ENCODE measurements at places on chromosomes 1 and 21.

DNA sequence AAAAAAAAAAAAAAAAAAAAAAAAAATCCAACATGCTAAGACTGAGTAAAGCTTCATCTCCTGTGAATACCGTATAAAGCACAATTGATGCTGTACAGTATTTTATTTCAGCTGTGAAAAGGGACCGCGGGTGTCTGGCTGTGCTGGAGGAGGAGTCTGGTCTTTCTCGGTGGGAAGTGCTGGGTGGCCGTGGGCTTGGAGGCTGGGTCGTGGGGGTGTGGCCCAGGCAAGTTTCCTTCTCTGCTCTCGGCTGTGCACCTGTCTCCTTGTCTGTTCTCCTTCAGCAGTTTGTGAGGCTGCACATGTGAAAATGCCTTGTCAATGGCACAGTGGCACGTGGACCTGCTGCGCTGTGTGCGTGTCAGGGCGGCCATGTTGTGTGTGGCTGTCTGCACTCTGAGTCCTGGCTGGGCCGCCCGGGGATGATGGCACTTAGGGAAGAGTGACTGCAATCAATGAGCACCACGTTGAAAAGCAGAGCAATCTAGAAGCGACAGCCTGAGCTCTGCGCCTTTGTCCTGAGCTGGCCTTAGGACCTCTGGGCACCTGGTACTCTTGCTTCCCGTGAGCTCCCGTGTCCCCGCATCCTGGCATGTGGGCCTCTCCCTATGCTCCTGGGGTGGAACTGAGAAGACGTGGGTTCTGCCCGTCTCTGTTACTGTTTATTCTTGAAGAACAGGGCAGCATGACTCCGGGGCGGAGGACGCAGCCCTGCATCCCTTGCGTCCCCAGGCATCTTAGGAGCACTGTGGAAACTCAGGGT, 14.5 kb downstream of the AGPAT3 start:
- no peak for DNase-seq

DNA sequence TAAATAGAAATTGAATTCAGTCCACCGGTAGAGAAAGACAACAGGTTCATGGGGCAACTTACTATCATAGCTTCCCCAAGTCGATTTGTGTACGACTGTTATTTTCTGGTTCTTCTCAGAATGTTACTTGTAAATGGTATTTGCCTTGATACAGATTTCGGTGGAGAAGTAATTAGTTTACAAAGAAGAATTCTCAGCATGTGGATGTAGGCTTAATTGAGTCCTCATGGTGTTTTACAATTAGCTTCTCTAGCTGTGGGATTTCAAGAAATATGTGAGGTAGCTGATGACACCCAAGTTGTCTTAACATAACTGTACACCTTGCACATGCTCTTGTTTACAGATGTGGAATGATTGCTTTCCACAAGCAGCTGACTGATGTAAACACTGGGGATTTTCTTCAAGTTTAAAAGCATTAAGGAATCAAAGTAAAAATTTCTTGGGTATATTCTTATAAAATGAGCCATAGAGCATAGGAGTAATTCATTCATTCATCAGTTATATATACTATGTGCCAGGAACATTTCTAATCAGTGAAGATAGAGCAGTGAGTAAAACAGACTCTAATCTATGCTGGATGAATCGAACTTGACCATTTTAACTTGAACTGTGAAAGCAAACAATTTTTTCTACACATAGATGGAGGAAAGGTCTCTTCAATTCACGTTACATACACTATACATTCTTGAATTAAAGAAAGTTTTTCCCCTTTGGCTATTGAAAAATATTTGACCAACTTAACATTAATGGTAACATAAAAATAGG, 1.4 kb downstream of the MACO1 start:
- DNase-seq: no peak

DNA sequence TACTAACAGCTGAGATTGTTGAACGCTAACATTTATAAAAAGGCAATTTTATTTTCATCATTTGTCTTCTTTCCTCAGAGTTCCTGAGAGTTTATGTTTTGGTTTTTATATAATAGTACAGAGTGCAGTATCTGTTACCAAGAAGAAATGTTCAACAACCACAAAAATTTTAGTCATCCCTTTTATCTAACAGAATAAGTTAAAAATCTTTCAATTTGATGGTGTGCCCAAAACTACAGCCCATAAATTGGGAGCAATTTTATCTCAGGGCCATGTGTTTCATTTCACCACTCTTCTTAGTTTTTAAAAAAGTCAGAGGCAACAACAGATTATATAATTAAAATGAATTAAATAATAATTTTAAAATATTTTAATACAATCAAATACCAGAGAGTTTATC, 37.1 kb downstream of the NEXN start:
- DNase-seq: no peak

DNA sequence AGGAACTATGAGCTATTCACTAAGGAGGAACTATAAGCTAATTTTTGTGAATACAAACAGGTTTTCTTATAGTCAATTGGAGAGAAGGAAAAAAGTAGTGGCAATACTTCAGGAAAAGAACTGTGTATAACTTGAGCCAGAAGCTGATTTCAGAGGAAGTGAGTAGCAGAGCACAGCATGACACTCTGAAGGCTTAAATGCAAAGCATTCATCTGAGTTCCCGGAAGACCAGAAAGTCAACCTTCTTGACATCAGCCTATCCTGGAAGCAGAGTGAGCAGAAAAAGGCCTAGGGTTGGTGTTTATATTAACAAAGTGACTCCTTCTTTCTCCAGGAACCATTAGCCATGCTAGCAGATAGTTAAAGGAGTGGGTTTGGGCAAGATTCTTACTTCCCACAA, 545.2 kb downstream of the MRPL39 start:
- DNase-seq: no peak

DNA sequence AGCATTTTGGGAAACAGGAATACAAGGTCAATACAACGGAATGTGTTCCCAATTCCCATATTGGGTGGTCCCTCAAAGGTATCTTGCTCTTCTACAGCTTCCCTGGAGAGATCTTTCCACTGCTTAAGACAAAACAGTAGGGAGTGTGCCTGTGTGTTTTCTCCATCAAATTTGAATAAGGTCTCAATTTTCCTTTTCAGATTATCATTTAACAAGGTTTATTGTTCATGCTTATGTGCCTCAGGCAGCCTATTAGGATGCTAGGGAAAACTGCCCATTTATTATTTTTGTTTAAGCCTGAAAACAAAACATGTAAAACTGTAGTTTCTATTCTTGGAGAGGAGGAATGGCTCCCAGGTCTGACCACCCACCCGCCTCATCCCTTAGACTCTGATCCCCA, 622.7 kb downstream of the LMO4 start:
- DNase-seq: no peak

DNA sequence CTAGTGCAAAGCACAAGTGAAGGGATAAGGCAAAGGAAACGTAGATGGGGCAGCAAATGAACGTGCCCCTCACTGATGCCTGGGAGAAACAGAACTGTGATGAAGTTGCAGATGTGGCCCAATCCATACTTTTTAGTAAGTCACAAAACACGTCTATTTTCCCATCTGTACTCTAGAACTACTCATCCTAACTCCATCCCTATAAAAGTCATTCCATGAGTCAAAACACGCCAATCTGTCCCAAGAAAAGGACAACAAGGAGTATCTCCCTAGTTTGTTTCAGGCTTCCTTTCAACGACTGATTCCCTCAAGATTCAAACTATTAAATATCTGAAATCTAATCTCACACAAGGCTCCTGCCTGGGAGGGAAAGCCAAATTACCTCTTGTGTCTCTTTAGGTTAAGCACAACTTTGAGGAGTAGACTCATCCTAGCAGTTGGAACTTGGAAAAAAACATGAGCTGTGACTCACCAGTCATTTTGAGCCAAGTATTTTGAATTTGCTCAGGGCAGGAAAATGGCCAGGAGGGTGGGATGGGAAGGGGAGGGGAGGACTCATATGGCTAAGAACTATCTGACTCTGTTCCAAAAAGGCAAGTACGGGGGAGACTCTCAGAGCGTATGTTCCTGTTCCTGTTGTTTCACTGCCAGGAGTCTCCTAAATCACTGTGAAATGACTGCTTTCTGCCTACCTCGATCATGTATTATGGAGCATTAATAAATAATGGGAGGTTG, 214.5 kb upstream of the CAMK1G start:
- no peak for DNase-seq

- no peak for DNase-seq
Observed at GRCh38 chr1:158035976-158036583, 42.6 kb downstream of the KIRREL1 start.

- DNase-seq: no peak
Observed at GRCh38 chr1:215667761-215668160, 100.7 kb downstream of the KCTD3 start.

DNA sequence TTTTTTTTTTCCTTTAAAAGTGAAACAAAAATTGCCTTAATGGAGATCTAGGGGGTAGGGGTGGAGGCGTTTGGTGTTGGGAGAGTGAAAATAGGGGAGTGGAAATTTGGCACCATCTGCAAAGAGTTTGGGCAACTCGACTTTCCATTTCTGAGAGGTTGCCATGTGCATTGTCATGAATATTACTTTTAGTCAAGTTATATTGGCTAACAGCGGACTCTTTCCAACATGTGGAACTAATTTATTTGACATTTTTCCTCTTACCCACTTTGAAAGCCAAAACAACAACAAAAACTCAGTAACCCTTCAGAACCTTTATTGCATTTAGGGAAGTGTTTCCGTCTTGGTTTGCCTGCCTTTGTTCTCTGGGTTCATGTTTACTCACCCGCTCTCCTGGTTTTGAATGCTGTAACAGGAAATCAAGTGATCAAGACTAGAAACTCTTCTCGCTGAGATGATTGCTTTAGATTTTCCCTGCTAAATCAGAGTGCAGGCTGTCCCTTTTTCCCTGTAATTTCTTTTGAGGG, 70.4 kb downstream of the CACHD1 start:
- no peak for DNase-seq

DNA sequence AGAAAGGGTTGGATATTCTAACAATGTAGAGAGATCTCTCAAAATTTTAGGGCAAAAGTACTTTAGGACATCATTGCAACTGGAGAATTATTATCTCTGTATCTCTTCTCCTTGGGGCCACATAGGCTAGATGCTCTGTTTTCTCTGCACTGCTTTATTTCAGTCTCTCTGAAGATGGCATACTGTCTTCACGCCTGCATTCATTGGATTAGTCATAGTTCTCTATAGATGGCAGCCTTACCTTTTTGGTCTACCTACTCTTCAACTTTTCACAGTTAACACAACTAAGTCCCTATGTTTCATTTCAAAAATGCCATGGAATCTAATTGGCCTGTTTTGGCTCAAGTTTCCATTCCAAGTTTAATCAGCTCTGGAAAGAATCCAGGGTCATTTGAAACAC, 1623.3 kb upstream of the B3GALT2 start:
- no peak for DNase-seq

- no peak for DNase-seq
Observed at GRCh38 chr1:160646711-160647328, at the start of gene SLAMF1. TSS of gene SLAMF1 (minus strand) at chr1:160647044. CDS start at chr1:160646945, 99 bp downstream.

- DNase-seq: no peak
Observed at GRCh38 chr1:27772036-27772931, 735 bp upstream of the STX12 start.

GRCh38 chr1:212566522-212567479, 41.8 kb upstream of the ATF3 start:
- peak; percentile 33 for DNase-seq

DNA sequence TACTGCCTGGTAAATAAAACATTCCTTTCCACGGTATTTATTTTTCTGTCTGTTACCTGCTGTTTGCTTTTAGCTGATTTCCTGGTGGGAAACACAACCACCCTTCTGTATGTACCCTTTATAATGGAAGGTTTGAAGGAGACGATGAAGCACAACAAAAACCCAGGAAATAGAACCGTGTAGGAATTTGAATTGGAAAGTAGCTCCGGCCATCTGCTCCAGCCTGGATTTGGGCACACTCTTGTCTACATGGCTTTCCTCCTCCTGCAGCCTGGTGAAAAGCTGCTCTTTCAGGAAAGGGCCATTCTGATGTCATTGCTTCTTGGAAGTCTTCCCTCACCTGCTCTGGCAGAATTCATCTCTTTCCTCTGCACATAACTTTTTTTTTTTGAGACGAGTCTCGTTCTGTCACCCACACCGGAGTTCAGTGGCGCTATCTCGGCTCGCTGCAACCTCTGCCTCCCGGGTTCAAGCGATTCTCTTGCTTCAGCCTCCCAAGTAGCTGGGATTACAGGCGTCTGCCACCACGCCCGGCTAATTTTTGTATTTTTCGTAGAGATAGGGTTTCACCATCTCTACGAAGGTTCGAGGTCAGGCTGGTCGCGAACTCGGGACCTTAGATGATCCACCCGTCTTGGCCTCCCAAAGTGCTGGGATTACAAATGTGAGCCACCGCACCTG, 2.7 kb downstream of the AK4 start:
- no peak for DNase-seq

GRCh38 chr1:229141689-229142377, 129.1 kb upstream of the RAB4A start:
- DNase-seq: no peak

DNA sequence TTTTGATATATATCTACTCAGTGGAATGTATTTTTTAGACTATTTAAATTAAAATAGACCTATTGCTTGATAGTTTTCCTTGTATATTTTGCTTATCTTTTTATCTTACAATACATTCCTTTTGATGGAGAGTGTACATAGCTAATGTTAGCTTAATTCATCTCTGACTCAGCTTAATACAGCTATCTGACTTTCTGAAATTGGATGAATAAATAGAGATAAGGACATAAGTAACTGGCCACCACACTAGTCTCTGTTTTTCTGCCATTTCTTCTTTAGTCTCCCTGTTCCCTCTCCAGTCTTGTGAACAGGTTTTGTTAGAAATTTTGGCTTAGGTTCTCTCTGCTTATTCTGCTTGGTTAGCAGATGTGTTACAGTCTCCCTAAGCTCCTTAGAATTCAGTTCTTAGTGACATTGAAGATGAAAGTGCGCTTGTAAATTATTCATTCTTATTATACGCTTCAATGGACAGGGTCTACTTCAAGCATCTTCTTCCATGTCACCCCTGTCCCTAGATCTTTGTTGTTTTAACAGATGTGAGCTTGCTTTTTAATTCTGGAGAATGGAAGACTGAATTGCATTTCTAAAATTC, 59.6 kb downstream of the XPR1 start:
- no peak for DNase-seq

DNA sequence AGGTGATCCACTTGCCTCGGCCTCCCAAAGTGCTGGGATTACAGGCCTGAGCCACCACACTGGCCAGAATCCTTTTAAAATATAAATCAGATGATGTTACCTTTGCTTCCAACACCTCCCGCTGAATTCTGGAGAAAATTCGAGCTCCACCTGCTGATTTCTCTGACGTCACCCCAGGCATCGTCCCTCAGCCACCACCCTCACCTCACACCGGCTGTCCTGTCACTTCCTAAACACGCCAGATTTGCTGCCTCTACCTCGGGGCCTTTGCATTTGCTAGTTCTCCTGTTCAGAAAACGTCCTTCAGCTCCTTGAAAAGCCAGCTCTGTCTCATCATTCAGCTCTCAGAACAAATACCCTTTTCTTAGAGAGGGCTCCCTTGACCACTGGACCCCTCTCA, 57.9 kb downstream of the FBXO2 start:
- DNase-seq: no peak

DNA sequence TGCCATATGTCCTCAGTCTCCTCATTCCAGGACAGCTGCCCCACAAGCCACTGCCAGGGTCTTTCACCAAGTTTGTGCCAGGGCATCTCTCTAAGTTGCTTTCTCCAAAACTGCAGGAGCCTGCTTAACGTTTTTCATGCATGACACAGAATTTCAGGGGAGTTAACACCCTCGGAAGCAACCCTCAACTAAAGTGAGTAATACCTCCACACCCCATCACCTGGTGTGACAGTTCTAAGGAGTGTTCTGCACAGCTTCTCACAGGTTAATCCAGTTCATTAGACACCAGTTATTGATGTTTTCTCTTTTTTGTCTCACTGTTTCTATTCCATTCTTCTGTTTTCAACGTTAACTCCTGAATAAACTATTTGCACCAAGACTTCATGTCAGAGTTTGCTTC, 115.0 kb downstream of the BACH1 start:
- DNase-seq: no peak

All from H54 (cell line).